ENCODE measurements at places on chromosomes 3 and 15. TPM values are rescaled to one million over a fixed set of nuclear protein-coding genes. Genes with fewer than 3 reads are reported as not detected.

Gene TMEM207
- total RNA-seq: not detected

Gene TM6SF1
- total RNA-seq: 12.5 TPM

Gene NR1I2
- not detected for total RNA-seq

Gene STRIT1
- not detected for total RNA-seq

Gene GABRR3
- total RNA-seq: not detected

Gene GOLGA8M
- 1.7 TPM for total RNA-seq

Gene PPP1R14D
- total RNA-seq: not detected

DNA sequence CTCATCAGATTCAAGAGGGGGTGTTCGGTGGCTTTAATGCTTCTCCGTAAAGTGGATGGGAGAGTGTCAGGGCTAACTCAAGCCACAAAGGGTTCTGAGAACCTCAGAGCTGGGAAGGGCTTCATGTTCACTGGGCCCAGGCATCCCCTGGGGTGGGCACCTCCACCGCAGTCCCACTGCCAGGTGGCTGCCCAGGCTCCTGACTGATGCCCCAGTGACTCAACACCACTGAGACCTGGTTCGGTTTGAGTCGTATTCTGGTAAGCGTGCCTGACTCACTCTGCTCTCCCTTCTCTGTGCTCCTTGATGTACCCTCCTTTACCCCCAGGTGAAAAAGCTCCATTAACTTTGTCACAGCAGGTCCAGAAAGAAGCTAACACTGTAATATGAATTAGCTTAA, 304.6 kb downstream of the RPLP1 start:
- no peak for DNase-seq
- H3K4me3 ChIP-seq: no peak overlapping the region
- peaks cover 97% of the 10 kb centered on the region for H3K4me1 ChIP-seq
- H3K27me3 ChIP-seq: peaks cover 6% of the 10 kb centered on the region

- H3K36me3 ChIP-seq: peaks cover 21% of the 10 kb centered on the region
- H3K27ac ChIP-seq: peak overlapping the region; percentile 9
- H3K4me3 ChIP-seq: no peak overlapping the region
These were observed 14.1 kb downstream of the SLCO3A1 start for GRCh38 chr15:91867581-91868026.

GRCh38 chr15:74653426-74654102, 37.9 kb downstream of the CLK3 start:
- no peak overlapping the region for H3K27ac ChIP-seq
- peaks cover 16% of the 10 kb centered on the region for H3K4me1 ChIP-seq
- no peak for DNase-seq
- H3K4me3 ChIP-seq: no peak overlapping the region

DNA sequence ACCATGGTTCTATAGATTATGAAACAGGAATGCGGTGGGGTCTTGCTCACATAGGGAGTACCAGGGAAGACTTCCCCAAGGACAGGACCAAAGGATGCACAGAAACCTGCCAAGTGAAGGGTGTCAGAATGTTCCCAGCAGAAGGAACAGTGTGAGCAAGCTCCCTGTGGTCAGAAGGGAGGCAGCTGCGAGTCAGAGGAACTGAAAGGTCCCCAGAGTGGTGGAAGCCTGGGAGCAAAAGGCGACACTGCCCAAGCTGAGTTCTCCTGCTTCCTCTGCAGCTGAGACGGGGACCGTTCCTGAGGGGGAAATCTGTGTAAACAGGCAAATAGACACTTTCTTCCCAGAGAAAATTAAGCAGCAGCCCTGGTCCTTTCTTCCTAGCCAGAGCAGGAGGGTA, 14.2 kb upstream of the SLC6A6 start:
- H3K4me3 ChIP-seq: no peak overlapping the region
- DNase-seq: no peak
- no peaks in the 10 kb centered on the region for H3K4me1 ChIP-seq
- peaks cover 18% of the 10 kb centered on the region for H3K27me3 ChIP-seq
- H3K27ac ChIP-seq: no peak overlapping the region

- peak; percentile 72 for DNase-seq
- peak overlapping the region; percentile 92 for H3K4me3 ChIP-seq
- peak overlapping the region; percentile 93 for H3K27ac ChIP-seq
- H3K4me1 ChIP-seq: peaks cover 56% of the 10 kb centered on the region
These were observed 1.9 kb downstream of the KLF13 start for GRCh38 chr15:31328428-31328968.
